ENCODE measurements at places on chromosomes 1 and 21.

GRCh38 chr1:21673277-21673780, 4.2 kb upstream of the RAP1GAP start:
- DNase-seq, result no peak

GRCh38 chr1:182561456-182561855, 27.6 kb downstream of the RNASEL start:
- no peak for DNase-seq

GRCh38 chr1:201153474-201154388, 543 bp downstream of the TMEM9 start:
- no peak for DNase-seq

DNA sequence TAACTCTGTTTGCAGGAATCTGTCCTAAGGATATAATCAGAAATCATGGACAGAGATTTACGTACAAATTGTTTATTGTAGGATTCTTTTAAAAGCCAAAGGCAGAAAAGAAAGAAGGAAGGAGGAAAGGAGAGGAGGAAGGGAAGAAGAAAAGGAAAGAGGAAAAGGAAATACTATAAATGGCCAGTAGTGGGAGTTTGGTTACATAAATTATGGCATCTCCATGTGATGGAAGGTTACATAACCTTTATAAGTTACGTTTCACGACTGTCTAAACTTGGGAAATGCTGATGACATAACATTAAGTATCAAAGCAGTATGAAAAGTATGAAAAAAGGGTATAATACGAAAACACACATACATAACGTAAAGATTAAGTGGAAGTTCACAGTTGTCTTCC, 39.0 kb downstream of the SMYD2 start:
- no peak for DNase-seq

DNA sequence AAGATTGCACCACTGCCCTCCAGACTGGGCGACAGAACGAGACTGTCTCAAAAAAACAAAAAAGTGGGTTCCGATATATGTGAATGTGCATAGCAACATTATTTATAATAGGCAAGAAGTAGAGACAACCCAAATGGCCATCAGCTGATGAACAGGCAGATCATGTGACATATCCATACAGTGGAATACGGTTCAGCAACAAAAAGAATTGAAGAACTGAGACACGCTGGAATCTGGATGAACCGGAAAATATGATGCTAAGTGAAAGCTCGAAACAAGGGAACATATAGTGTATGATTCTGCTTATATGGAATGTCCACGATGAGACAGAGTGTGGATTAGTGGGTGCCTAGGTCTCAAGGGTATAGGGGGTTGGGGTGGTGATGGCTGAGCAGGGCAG, 28.5 kb upstream of the MORC3 start:
- no peak for DNase-seq
